ENCODE measurements at places on chromosomes 7 and 10.

DNA sequence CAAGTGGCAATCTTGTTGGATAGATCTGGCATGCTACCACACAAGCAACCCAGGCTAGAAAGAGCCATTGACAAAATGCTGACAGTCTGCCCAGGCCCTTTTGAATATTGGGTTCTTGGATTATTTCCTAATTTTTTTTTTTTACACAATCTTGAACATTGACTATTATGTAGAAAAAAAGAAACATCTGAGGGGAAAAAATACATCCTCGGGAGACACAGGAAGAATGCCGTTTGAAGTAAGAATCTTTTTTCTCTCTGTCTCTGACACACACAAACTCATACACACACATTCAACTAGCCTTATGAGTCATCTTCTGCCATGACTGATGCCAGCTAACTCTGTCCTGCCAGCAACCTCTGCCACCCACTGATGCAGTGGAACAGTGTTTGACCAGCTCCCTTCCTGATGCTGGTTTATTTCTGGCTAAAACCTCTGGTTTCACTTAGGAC is 47.2 kb downstream of the SORBS1 start:
- DNase-seq, result peak; percentile 48

DNA sequence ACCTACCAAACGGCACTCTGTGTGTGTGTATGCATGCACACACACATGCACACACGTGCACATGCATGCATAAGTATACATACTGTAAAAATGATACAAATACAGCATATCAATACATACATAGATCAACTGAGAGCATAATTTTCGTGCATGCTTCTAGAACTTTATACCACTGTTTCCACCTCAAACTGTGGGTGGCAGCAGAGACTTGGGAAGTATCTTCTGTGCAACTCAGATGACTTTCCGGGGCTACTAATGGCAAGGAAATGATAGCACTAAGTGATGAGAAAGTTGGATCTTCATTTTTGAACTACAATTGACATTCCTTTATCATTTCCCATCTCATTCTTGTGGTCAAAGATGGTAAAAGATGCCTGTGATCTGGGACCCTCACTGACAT is 570.7 kb downstream of the REEP3 start:
- peak; percentile 5 for DNase-seq

- no peak for DNase-seq
Observed at GRCh38 chr10:1732564-1732996, 4.7 kb downstream of the ADARB2 start.

DNA sequence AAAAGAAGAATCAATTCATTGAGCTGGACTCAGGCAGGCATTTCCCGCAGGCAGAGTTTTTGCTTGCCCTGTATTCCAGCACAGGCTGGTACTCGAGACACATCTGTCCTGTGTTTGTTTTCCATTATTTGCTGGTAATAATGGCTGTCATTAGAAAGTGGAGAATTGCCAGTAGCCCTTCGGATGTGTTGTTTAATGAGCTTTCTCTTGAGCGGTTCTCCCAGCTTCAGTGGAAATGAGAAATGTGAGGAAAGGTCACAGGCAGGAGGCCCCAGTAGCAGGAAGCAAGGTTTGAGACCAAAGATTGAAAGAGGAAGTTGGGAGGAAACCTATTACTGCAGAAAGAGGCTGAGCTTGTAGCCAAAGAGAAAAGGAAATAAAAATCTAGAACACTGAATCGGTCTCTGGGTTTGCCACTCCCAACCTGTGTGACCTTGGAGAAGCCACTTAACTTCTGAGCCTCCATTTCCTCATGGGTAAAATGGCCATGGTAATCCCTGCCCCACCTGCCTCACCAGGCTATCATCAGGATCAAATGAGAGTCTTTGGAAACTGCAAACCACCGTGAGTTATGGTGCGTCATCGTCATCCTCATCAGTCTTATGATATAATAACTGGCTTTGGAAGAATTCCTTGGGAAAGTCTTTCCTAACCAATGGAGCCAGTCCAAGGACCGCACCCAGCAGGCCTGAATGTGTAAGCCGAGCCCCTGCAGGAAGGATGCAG is 67.7 kb downstream of the TACR2 start:
- no peak for DNase-seq

- no peak for DNase-seq
Observed at GRCh38 chr10:117662126-117662525, 119.6 kb downstream of the EMX2 start.

GRCh38 chr7:36034020-36034419 is 119.0 kb upstream of the EEPD1 start:
- no peak for DNase-seq

DNA sequence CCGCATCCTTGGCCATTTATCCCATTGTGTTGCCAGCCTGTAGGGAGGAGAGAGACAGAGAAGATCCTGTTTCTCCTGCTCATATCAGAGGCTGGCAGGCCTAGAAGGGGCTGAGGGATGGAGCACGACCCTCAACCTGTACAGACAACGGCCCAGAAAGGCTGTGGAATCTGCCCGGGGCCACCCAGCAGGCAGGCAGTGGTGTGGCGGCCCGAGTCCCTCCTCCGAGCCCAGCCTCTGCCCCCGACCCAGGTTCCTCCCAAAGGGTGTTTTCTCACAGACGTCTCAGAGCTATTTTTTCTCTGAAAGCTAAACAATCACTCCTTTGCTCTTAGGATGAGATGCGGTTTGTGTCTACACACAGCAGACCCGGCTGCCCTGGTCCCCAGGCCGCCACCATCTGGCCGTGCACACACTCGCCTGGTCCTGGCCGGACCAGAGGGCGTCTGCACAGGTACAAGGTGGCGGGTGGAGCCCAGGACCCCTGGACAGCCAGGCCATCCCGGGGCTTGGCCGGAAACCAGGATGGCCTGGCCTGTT is 69.3 kb downstream of the FOXL3 start:
- DNase-seq, result no peak
